ENCODE measurements at places on chromosomes 13 and 19.

DNA sequence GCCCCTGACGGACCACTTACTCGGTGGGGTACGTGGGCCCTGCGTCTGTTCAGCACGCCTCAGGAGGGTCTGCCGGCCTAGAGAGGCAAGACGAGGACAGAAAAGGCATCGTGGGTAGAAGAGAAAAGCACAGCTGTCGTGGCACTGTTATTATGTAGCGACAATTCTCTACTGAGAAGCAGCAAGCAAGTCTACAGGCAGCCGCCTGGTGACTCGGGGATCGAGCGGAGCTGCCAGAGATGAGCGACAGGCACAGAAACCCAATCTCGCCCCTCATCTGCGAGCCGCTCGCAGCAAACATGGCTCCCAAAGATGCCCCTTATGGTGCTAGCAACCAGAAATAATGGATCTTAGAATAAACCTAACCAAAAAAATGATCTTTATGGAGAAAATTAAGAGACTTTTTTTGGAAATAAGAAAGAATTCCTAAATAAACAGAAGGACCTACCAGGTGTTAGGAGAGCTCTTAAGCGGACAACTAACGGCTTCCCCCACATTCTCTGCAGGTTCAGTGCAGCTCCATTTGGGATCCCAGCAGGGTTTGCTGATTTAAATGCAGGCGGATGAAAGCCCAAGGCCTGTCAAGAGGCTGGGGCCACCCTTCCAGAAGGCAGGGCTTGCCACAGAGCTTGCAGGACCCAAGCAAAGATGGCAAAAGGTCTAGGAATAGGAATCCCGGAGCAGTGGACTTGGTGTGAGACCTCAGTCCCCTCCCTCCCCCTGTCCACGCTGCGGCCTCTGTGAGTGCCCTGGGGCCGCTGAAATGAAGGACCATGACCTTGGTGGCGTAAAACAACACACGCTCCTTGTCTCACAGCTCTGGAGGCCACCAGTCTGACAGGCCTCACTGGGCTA lies 152.6 kb downstream of the KDM4B start:
- DNase-seq = no peak

DNA sequence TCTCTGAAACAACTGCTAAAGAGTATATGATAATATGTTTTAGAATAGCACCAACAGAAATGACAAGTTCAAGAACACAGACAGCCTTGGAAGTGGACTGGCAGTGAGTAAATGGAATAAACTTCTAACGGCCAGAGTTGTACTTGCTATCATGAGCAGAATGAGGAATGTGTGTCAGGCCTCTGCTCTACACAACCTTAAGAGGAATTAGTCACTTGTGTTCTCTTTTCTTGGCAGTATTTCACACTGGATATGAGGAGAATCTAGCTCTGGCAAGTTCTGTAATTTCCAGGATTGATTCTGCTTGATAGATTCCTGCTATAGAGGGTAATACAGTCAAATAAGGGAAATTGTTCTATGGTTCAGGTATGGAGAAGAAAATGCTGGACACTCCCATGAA lies 757.3 kb downstream of the EFNB2 start:
- DNase-seq = no peak

GRCh38 chr13:109781384-109782065 lies 4.9 kb downstream of the IRS2 start:
- DNase-seq = no peak

DNA sequence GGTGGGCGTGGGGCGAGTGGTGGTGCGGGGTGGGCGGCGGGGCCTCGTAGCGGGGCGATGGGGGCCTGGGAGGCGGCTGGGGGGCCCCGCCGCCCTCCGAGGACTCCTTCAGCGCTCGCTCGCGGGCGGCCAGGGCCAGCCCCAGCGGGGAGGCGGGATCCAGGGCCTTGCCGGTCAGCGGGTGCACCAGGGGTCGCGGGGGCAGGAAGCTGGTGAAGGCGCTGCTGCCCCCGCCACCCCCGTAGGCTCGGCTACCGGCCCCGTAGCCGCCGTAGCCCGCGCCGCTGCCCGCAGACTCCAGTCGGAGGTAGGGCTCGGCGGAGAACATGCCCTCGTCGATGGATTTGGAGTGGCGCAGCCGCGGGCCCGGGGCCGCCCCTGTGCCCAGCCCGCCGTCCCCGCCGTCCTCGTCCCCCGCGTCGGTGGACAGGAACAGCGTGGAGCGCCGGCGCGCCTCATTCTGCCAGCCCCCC lies 18.6 kb downstream of the C19orf81 start:
- no peak for DNase-seq

DNA sequence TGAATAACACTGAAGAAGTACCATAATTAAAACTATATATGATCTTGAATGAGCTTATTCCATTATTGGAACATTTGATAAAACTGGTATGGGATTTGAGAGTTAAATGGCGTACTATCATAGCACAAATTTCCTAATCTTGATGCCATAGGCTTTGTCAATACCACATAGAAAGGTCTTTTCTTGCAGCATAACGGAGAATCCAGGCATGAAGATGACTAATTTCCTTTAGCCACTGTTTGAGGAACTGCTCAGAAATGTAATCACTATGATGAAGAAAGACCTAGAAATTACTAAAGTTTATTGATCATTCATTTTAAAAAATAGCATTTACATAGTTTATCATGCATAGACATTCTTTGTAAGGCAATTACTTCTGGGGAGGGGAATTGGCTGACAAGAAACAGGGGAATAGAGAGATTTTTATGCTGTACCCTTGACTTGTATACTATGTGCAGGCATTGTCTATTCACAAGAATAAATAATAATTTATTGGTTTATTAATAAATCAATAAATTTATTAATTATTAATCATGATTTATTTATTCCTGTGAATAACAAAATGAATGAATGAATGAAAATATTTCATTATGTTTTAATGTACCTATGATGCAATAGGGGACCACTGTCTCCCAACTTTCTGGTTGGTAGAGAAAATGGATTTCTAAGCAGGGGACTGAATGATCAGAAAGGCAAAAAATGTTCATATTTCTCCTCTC lies 2676.6 kb downstream of the PCDH9 start:
- DNase-seq = no peak

DNA sequence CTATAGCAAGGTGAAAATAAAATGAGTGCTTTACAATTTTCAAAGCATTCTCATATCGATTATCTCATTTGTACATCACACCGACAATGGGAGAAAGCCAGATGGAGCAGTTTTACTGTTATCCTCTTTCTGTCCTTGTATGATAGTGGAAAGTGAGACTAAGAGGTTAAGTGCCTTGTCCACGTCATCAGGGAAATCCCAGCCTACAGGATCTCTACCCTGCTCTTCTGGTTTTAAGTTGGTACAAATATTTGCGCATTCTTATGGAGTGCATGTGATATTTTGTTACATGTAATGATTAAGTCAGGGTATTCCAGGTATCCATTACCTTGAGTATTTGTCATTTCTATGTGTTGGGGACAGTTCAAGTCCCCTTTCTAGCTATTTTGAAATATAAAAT lies 12.4 kb upstream of the ENOX1 start:
- no peak for DNase-seq

DNA sequence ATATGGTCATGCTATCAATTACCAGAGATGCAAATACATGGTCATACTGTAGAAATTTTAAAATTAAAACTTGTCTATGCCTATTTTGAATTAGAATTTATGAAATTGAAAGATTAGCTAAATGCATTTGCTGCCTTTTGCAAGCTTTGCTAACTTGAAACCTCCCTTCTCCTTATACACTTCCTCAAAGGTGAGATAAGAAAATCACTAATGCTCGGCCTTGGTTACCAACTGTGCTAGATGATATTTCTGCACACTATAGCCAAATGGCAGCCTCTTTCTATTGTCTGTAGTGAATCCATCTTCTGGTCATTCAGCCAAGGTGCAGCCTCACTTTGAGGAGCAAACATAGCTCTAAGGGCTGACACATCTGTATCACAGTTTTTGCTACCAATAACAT lies 31.1 kb upstream of the MYCBP2 start:
- no peak for DNase-seq

- no peak for DNase-seq
Observed at GRCh38 chr13:98962901-98963590, 14.8 kb downstream of the DOCK9 start.

- DNase-seq = no peak
Observed at GRCh38 chr13:43291287-43292060, 268.1 kb downstream of the DNAJC15 start.

DNA sequence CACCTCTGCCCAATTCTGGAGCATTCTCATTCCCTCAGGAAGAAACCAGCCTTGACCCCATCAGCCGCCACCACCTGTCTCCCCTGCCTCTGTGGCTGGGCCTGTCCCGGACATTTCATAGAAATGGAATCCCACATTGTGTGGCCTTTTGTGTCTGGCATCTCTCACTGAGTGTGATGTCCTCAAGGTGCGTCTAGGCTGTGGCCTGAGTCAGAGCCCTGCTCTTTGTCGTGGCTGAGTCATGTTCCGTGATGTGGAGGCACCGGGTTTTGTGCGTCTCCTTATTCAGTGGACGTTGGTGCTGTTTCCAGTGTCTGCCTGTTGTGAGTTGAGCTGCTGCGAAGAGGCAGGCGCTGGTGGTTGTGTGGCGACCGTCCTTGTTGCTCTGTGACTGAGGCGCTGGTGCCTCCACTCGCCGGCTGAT lies 3.5 kb downstream of the FZR1 start:
- no peak for DNase-seq

DNA sequence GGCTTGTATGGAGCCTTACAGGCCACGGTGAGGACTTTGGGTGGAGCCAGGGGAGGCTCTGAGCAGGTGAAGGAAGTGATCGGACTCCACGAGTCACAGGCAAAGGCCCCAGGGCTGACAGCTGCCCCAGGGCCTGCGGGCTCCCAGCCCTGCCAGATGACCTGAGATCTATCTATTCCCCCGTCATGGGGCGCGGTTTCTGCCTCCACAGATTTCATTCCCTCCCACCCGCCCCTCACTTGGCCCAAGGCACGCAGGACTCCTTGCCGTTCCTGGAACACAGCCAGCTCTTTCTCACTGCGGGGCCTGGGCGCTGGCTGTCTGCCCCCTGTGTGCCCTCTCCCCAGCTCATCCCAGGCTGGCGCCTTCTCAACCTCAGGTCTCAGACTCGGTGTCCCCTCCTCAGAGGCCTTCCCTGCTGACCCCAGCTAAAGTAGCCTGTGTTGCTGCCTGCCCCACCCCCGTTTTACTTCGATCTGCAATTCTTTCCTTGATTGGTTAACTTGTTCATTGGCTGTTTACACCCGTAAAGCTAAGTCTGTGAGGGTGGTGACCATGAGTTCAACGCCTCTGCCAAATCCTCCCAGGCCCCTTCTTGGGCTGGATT lies 13.9 kb upstream of the PAK4 start:
- no peak for DNase-seq

DNA sequence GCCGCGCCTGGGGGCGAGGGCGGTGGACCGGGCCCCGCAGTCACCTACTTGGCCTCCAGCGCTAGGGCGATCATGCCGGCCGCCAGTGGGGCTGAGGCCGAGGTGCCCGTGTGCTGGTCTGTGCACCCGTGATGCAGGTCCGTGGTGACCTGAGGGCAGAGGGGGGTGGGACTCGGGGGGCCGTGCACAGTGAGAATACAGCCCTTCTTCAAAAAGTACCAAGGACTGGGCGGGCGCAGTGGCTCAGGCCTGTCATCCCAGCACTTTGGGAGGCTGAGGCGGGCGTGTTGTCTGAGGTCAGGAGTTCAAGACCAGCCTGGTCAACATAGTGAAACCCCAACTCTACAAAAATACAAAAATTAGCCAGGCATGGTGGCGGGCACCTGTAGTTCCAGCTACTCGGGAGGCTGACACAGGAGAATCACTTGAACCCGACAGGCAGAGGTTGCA lies 5.0 kb upstream of the C19orf25 start:
- no peak for DNase-seq

DNA sequence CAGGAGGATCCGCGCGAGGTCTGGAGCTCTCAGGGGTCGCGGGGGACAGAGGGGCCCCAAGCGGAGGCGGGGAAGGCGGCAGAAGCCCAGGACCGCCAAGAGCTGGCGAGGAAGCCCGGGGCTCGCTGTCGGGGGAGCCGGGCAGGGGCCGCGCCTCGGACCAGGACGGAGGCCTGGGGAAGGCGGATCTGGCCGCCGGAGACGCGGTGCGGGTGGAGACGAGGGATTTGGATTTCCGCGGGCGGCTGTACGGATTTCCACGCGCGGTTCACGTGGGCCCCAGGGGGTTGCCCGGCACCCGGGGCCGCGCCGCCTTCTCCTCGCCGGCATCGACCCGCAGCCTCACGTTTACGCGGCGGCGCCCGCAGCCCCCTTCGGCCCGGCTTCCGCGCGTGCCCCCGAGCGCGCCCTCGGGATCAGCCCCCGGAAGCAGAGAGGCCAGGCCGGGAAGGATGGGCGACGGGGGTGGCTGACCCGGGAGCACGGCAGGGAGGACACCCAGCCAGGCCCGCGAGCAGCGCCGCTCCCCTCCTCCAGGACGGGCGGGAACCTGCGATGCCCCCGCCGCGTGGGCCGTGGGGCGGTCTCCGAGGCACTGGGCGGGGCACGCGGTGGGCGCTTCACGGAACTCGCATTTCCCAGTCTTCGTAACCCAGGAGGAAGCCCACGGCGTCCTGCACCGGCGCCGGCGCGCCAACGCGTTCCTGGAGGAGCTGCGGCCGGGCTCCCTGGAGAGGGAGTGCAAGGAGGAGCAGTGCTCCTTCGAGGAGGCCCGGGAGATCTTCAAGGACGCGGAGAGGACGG lies 4.7 kb downstream of the F7 start:
- peak; percentile 44 for DNase-seq

DNA sequence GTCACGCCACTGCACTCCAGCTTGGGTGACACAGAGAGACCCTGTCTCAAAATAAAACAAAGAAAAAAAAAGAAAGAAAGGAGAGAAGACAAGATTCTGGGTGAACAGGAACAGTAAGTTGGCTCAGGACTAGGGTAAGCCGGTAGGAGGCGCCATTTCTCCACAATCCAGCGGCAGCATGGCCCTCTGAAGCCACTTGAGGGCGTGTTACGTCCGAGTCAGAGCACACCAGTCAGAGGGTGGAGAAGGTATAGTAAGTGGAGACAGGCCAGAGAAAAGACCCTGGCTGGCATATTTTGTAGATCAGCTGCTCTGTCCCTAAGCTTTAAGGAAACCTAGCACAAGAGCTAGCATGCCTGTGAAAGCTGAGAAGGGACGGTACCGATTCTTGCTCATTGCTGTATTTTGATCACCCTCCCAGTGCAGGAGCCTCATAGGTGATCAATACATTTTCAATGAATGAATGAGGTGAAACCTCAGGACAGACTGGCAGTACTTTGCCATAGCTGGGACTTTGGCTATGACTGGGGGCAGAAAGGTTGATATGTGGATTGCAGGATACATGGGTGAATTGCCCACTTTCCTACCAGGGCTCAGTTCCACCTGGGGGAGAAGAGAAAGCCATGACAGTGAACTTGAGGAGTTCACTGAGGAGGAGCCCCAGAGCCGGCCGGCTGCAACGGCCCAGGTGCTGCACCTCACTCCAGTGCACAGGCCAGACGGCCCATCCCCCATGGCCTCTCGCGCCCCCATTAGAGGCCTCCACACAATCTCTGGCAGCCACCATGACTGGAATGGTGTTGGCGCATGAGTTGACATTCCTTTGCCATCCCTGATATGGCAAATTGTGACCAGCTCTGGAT lies 23.5 kb downstream of the POU2F2 start:
- DNase-seq = peak; percentile 93

DNA sequence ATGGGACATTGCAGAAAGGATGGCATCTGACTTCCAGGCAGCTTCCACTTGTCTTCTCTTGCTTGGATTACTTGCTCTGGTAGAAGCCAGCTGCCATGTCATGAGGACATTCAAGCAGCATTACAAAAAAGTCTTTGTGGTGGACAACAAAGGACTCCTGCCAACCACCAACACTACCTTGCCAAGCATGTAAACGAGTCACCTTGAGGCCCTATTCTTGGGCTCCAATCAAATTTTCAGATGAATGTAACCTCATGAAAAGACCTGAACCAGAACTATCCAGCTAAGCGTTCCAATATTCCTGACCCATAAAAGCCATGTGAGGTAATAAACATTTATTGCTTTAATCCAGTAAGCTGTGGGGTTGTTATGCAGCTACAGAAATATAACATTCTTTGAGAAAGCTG lies 12.5 kb downstream of the PROSER1 start:
- no peak for DNase-seq
